H54 (cell line): ENCODE measurements at places on chromosomes 16 and 17.
A peak's percentile ranks its signal among the peaks of the same experiment; 100 is the strongest.

GRCh38 chr16:14289692-14290340 is 218.7 kb downstream of the MRTFB start:
- DNase-seq, result peak; percentile 51

DNA sequence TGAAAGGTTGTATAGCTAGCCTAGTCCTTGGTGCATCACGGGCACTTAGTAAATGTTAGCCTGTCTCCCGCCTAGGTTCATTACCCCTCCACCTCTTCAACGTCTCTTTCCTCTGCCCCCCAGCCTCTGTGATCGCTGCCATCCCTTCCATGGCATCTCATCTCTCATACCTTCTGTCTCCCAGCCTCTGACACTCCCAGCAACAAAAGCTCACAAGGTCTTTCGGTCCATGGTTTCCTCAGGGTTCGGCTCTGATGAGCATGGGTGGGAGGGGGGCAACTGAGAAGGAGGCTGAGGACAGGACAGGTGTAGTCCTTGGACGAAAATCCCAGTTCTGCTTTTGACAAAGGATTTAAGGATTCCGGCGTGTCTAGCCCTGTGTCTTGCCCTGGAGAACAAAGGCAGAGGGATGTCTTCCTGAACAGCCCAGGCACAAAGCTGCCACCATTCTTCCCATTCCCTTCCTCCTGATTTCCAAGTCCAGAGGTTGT is 16.7 kb downstream of the CCR7 start:
- no peak for DNase-seq

GRCh38 chr16:54143934-54144571 is 142.5 kb downstream of the IRX3 start:
- no peak for DNase-seq

GRCh38 chr17:17492571-17492970 is 3.6 kb downstream of the RASD1 start:
- no peak for DNase-seq

- no peak for DNase-seq
Measured at GRCh38 chr16:7057458-7057857, 275.2 kb upstream of the RBFOX1 start.

GRCh38 chr17:31824766-31825360 is 34.2 kb downstream of the COPRS start:
- no peak for DNase-seq

- DNase-seq, result no peak
Measured at GRCh38 chr17:37168731-37169353, 206.9 kb upstream of the C17orf78 start.

DNA sequence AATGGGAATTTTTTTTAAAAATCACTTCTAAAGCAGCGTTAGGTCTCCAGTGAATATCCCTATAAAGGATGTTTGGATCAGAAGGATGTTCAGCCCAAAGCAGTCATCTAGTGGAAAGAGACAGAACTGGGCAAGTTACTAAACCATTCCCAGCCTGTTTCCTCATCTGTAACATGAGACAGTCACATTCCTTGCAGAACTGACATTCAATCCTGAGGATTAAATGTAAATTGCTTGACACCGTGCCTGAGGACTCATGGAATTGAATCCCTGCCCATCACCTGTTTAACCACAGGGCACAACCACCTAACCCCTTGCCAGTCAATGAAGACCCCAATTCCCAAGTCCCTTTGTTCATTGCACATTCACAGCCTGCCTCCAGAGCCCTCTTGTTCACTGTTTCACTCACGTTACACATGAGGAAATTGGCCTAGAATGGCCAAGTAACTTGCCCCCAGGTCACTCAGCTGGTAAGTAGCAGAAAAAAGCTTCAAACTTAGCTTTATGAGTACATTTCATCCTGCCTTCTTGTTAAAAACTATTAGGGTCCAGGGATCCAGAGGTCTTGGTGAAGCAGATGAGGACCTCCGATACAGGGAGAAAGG is 1.4 kb downstream of the CMTM2 start:
- DNase-seq, result peak; percentile 45
